Lower leg skin (tissue), 4 donors: ENCODE measurements at places on chromosomes 2 and 18. TPM values are rescaled to one million over a fixed set of nuclear protein-coding genes. Genes with fewer than 3 reads are reported as not detected.

GRCh38 chr2:213229814-213230213 is 54.5 kb upstream of the SPAG16 start:
- no peak for DNase-seq

The PSD4 gene
- 58.1 TPM for total RNA-seq

The PSMA8 gene
- not detected for total RNA-seq

DNA sequence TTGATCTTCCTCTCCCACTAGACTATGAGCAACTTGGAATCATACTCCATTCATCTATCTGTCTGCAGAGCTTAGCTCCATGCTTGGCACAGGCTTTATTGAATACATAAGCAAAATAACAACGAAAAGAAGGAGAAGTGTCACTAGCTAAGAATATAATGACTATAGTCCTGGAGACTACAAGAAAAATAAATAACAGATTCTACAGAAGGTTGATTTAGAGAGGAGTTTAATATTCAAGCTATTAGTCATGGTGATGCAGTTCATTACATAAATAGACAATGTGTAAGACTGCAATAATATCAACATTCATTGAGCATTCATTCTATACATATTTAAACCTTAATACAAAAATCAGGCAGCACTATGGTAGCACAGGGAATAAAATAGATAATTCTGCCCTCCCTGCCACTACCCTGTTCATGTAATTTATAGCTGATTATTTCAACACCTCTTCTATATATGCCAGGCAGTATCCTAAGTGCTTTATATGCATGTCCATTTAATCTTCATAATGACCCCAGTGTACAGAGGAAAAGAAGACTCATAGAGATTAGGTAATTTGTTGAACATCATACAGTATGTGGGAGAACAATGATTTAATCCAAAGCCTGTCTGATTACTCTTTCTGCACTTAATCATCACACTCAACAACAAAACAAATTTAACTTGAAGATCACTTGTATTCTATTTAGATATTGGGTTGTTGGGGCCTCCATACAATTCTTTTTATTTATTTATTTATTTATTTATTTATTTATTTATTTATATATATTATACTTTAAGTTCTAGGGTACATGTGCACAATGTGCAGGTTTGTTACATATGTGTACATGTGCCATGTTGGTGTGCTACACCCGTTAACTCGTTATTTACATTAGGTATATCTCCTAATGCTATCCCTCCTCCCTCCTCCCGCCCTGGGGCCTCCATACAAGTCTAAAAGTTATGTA is 165.3 kb downstream of the RNF152 start:
- no peak for DNase-seq

- no peak for DNase-seq
Measured at GRCh38 chr18:13580351-13580750, 146.0 kb downstream of the FAM210A start.

- DNase-seq, result no peak
Measured at GRCh38 chr2:10437806-10438205, 10.3 kb downstream of the ODC1 start.

- no peak for DNase-seq
Measured at GRCh38 chr2:226220511-226220910, 579.1 kb downstream of the IRS1 start.

DNA sequence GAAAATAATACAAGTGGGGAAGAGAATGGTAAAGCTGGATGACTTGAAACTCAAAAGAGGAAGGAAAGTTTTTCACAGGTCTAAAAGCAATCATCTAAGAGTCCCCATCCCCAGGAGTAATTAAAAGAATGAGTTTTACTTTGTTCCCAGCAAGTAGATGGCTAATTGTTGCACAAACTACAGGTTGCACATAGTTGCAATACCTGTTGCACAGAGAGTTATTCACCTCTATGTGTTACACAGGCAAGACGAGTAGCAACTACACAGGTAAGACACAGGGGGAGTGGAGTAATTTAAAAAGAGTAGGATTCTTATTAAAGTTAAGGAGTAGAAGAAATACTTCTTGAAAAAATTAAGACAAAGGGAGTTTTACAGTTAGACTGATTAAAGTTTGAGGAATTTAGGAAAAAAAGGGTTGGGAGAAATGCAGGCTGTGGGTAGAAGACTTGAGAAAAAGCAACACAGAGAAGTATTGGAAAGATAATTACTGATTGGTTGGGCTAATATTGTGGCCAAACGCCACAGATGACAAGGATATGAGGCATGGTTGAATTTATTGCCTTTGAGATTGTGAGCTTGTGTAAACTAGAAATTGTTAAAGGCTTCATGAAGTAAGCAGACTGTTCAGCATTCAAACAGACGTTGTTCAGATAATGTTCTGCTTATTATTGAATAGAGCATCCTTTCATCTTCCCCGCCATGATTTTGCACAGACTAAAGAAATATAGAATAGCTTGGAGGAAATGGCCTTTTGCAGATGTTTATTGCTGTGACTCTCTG is 699.3 kb downstream of the NR4A2 start:
- no peak for DNase-seq

The CYP1B1 gene
- 12.4 TPM for total RNA-seq
